SJCRH30 (cell line): ENCODE measurements at places on chromosomes 11 and 22. TPM values are rescaled to one million over a fixed set of nuclear protein-coding genes. Genes with fewer than 3 reads are reported as not detected.
A peak's percentile ranks its signal among the peaks of the same experiment; 100 is the strongest.

The SMIM38 gene
- 0.30 and 0.40 TPM in 2 replicates for total RNA-seq

The PRR5 gene
- total RNA-seq, result 41.6 and 43.7 TPM in 2 replicates

The OR5P2 gene
- total RNA-seq, result not detected in 2 replicates

The ELF5 gene
- not detected in 2 replicates for total RNA-seq

The OR8A1 gene
- not detected in 2 replicates for total RNA-seq

The C11orf86 gene
- not detected in 2 replicates for total RNA-seq

The XKR3 gene
- not detected in 2 replicates for total RNA-seq

The MMP27 gene
- total RNA-seq, result not detected in 2 replicates

The RASSF7 gene
- 6.9 and 7.4 TPM in 2 replicates for total RNA-seq

DNA sequence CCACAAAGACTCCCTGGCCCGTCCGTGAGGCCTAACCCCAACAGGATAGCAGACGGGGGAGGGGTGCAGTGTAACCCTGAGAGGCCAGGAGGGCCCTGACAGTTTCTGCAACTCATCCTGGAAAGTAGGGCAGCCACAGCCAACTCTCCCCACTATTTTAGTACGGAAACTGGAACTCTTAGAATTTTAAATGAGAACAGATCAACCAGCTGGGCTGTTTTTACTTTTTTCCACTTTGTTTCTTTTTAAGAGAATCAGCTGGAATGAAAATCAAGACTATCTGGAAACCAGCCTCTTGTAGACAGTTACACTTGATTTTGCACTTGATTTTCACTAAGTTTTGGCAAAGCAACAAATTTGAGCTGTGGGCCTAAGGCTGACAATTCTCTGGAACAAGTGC, 42.7 kb upstream of the NRIP3 start:
- H3K36me3 ChIP-seq, result no peaks in the 10 kb centered on the region
- no peaks in the 10 kb centered on the region for H3K4me1 ChIP-seq
- no peak for DNase-seq
- H3K4me3 ChIP-seq, result no peak overlapping the region
- H3K27me3 ChIP-seq, result no peaks in the 10 kb centered on the region
- no peak overlapping the region for H3K27ac ChIP-seq

GRCh38 chr11:68008381-68009337, 1.5 kb upstream of the ALDH3B1 start:
- H3K27me3 ChIP-seq, result no peaks in the 10 kb centered on the region
- H3K27ac ChIP-seq, result peak overlapping the region; percentile 83; the same call in 1 of the 2 replicates
- H3K4me3 ChIP-seq, result no peak overlapping the region
- H3K36me3 ChIP-seq, result no peaks in the 10 kb centered on the region
- H3K4me1 ChIP-seq, result peaks cover 28% of the 10 kb centered on the region

- H3K27me3 ChIP-seq, result 0 out of 2 replicates have a peak, but pooled peaks cover 5% of the 10 kb centered on the region
- no peaks in the 10 kb centered on the region for H3K4me1 ChIP-seq
- no peak for DNase-seq
- H3K4me3 ChIP-seq, result no peak overlapping the region
Observed at GRCh38 chr22:42319386-42319785, 48.9 kb upstream of the TCF20 start.

GRCh38 chr22:35973388-35973787, 55.2 kb downstream of the RBFOX2 start:
- H3K27me3 ChIP-seq, result no peaks in the 10 kb centered on the region
- H3K4me1 ChIP-seq, result peaks cover 21% of the 10 kb centered on the region
- no peaks in the 10 kb centered on the region for H3K36me3 ChIP-seq
- no peak overlapping the region for H3K27ac ChIP-seq
- no peak for DNase-seq

DNA sequence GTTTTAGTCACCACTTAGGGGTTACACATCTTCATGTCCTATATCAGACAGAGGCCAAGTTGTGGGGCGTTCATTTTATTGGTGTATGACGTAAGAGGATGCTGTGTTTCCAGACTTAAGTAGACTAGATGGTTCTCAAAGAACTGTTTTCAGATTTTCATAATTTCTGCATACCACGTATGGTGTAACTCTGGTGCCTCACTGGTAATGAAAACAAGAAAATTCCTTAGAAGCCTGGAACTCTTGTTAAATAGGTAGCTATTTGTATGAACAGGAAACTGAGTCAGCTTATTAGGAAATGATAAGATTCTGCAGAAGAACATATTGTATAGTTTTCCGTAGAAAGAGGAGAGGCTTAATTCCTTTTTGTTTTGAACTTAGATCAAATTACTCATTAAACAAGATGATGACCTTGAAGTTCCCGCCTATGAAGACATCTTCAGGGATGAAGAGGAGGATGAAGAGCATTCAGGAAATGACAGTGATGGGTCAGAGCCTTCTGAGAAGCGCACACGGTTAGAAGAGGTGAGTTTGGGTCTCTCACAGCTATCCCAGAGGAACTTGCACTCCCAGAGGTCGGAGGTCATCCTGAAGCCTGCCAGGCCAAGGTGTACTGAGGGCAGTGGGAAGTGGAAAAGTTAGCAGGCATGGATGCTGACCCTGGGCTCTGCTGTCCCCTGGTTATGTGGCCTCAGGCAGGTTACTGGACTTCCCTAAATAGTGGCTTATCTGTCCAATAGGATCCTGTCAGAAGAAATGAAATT, 3.9 kb downstream of the CDC45 start:
- no peaks in the 10 kb centered on the region for H3K27me3 ChIP-seq
- no peak overlapping the region for H3K4me3 ChIP-seq
- H3K36me3 ChIP-seq, result peaks cover 45% of the 10 kb centered on the region
- DNase-seq, result no peak
- H3K4me1 ChIP-seq, result no peaks in the 10 kb centered on the region
- H3K27ac ChIP-seq, result no peak overlapping the region

GRCh38 chr11:31243706-31244105, 125.8 kb downstream of the DCDC1 start:
- H3K36me3 ChIP-seq, result no peaks in the 10 kb centered on the region
- H3K4me3 ChIP-seq, result no peak overlapping the region
- H3K4me1 ChIP-seq, result no peaks in the 10 kb centered on the region
